ENCODE measurements at places on chromosomes 11 and 22.
A peak's percentile ranks its signal among the peaks of the same experiment; 100 is the strongest.

- DNase-seq, result no peak
Measured at GRCh38 chr22:30876221-30876751, 92.3 kb downstream of the MORC2 start.

GRCh38 chr11:34356913-34357700, 703 bp downstream of the ABTB2 start:
- DNase-seq, result peak; percentile 63

- no peak for DNase-seq
Measured at GRCh38 chr11:119739975-119740374, 11.0 kb upstream of the NECTIN1 start.

DNA sequence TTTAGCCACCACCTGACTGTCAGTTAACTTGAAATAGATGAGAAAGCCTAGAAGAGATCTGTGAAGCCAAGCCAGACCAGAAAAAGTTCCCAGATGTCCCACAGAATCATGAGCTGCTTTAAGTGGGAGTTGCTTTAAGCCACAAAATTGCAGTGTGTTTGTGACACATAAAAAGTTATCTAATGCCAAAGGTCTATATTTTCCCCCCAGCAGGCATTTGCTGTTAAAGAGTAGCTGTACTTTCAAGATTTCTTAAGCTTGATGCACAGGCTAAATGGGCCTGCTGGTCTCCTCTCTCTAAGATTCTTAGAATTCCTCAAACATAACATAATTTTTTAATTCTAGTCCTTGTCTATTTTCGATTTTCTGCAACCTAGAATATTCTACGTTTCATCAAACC, 825.7 kb downstream of the FAM181B start:
- no peak for DNase-seq

- DNase-seq, result no peak
Measured at GRCh38 chr11:64327375-64327774, 9.5 kb downstream of the PRDX5 start.

DNA sequence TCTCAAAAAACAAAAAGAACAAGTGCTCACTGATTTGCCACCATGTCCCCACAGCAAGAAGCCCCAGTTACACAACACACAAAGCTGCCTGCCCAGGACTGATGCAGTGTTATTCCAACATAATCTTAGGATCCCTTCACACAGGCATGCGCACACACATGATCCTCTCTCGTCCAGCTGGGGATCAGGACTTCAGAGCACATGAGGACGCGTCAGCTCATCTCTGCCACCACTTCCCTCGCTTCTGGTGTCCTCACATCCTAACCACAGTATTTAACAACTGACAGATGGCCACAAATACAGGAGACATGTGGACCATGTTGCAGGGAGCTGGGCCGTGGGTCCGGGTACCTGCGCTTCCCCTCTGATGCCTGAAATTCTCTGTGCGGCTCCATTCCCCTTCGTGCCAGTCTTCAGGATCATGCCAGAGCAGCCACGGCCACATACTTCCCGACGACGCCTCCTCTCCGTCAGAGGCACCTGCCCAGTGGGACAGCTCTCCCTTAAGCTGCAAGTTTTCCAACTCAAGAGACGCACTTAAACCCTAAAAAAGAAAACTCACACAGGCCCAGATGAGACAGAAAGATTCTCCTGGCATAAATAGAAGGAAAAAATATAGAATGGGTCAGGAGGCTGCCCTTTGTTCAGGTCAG, 68.3 kb downstream of the PACSIN2 start:
- no peak for DNase-seq

DNA sequence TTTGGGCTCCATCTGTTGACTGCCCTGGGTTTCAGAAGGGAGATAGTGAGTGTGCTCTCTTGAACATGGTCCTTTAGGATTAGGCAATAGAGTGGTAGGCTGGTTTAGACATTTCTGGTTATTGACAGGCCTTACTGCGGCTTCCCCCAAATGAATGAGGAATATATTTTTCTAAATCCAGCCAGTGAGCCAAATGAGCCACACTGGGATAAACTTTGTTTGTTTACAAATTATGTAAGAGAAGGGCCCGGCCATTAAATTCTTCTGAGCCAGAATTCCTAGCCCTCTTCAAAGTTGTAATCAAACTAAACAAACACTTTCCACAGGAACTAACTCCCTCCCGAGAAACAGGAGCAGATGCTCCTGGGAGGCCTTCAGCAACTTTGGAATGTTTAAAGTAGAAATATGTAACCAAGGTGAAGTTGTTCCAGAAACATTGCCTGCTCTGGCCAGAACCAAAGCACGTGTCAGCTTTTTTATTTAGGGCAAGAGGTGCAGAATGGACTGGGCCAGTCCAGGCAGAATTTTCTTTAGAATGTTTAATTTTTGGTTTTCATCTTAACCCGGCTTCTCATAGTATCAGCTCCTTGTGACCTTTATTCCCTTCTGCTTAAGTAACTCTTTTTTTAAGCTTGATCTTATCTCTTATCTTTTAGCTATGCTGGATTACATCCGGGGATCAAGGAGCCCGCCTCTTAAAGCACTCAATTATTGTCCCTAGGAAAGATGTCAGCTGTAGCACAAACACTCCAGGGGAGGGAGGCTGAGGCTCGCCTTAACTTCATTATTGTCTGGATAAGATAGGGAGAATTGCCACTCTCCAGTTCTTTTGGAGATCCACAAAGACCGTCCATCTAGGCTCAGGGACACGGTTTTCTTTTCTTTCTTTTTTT, 28.7 kb downstream of the ZNRF3 start:
- DNase-seq, result no peak

DNA sequence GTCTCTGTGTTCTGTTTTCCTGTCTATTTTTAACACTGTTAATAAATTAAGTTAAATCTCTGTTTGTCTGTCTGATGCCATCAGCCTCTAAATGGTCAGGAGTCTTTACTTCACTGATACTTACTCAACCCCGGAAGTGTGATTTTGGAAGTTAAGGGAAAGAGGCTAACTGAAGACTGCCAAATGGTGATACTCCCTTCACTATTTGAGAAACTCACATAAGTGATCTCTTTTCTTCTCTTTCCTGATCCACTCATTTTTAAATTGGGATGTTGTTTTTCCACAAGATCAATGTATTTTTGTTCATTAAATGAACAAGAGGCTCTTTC, 389 bp upstream of the CASP12 start:
- no peak for DNase-seq

DNA sequence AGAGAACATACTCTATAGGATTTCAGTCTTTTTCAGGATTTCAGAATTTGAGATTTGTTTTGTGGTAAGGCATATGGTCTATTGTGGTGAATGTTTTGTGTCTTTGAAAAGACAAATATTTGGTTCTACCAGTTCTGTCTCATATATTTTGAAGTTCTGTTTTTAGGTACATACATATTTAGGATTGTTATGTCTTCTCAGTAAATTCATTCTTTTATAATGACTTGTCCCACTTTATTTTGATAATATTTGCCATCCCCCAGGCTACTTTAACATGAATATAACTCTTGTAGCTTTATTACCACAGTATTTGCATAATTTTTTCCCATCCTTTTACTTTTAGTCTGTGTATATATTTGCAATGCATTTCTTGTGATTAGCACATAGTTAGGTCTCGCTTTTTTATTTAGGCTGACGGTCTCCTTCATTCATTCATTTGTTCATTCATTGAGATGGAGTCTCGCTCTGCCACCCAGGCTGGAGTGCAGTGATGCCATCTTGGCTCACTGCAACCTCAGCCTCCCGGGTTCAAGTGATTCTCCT, 32.1 kb downstream of the MTMR3 start:
- DNase-seq, result no peak

GRCh38 chr11:124812876-124813275, 12.7 kb upstream of the MSANTD2 start:
- DNase-seq, result no peak

DNA sequence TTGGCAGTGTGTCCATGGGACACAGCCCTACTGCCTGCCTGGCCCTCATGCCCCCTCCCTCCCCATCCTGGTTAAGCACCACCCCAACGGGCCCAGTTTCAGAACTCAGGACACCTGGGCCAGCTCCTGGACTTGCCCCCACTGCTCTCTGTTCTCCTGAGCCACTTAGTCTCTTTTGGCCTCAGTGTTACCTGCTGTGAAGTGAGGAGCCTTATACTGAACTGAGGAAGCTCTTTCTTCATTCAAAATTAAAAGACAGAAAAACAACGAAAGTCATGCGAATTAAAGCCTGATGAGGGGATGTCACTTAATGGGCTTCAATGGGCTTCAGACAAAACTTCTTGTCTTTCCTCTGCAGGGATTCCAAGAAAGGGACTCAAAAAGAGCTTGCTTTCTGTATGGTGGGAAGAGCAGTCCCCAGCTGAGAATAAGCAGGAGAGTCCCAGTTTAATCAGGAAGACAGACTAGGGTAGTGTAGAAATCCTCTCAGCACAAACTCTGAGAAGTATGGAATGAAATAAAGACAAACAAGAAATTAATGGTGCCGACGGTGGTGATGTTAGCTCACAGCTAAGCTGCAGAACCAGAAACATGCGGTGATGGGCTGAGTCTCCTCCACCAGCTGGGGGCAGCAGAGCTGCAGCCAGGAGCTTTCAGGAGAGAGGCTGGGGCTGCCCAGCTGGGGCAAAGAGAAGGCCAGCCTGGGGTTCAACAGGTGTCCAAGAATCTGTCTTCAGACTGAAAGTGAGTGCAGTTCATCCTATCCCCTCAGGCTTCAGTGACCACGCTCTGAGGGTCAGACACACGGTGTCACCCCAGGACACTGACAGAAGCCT, 101.0 kb downstream of the GGTLC2 start:
- DNase-seq, result peak; percentile 68

DNA sequence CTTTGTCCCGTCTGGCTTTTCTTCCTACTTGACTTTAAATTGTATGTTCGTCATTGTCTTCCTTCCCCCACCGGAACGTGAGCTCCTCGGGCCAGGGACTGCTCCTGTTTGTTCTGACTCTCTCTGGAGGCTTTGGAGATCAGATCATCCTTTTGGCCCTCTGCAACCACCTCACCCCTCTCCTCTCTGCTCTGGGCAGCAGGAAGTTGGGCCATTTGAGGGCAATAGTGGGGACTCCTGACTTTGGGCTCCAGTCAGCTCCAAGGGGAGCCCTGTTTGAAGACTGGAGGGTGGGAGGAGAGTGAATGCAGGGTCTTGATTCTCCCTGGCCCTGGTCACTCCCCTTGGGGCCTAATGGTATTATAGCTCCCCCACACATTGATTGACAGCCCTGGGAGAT, 186.3 kb upstream of the B3GAT1 start:
- DNase-seq, result no peak

DNA sequence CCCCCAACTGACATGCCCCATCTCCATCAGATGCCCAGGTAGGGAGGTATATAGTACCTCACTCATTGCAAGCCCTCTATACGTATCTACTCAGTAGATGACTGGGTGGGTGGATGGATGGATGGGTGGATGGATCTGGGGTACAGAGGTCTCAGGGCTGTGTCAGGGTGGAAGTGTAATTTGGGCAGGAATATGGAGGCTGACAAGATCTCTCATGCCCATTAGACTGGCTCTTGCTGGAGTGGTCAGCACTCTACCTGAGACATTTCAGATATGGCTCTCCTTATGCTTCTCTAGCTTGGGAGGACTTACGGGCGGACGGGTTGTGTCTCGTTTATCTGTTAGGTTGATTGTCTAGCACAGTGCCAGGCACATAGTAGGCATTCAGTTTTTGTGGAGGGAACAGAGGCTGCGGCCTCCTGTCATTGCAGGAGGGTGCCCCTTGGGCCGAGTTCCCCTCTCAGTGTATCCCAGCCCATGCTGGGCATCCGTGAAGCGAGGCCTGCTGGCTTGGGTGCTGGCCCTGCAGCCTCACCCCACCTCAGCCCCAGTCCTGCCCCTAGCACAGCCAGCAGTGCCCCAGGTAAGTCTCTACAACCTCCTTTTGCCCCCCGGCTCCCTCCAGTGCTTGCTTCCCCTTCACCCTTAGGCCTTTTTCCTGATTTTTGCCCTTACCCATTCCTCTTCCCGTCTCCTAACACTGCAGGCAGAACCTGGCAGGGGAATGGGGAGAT, 13.7 kb downstream of the ROBO3 start:
- no peak for DNase-seq

- DNase-seq, result no peak
Measured at GRCh38 chr11:95072948-95073347, 6.2 kb downstream of the SRSF8 start.

- no peak for DNase-seq
Measured at GRCh38 chr11:12863605-12864121, 145.5 kb upstream of the RASSF10 start.

DNA sequence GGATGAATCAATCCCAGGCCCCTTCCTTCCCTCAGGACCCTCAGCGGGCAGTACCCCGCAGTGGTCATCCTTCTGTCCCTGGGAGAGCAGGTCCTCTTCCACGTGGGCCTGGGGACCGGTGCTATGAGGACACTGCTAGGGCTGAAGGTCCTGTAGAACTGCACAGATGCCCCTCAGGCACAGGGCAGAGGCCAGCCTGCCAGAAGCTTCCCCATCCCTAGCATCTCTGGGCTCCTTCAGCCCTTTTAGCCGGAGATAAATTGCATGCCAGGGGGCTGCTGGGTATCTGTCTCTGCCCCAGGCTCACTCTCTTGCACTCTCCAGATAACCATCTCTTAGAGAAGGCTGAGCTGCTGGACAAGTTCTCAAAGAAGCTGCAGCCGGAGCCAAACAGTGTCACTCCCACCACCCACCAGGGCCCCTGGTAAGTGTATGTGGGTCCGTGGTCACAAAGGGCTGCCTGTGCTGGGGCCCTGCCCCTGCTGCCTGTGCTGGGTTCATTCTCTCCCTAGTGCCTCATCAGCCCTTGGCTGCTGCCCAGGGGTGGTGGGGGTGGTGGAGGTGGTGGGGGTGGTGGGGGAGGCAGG, 2.3 kb downstream of the ATG16L2 start:
- DNase-seq, result no peak

DNA sequence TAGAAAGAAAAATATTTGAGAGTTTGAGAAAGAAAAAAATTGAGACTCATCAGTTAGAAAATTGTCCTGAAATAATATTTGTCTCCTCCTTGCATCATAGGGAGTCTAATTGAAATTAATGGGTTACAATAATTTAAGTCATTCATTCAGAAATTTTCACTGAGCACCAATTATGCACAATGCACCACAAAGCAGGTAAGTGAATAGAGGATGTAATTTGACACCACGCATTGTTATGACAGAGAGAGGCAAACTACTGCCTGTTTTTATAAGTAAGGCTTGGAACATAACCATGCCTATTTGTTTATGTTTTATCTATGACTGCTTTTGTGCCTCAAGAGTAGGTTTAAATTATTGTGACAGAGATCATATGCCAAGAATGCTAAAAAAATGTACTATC, 537.9 kb upstream of the FAT3 start:
- no peak for DNase-seq

DNA sequence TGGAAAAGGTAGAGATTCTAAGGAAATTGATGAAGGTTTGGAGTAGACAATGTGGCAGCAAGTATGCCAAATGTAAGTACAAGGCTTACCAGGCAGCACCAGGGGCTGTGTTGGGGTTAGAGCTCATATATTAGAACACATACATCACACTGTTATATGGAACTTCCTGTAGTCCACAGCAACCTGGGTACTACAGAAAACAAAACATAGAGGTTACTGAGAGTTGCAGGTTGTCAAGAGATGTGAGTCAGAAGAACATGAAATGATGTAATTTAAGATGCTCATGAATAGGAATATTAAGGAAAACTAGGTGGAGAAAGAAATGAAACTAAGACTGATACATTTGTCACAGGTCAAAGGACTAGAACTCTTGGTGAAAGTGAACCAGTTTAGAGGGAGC, 22.0 kb downstream of the FAT3 start:
- no peak for DNase-seq

GRCh38 chr11:115420505-115420904, 83.7 kb downstream of the CADM1 start:
- no peak for DNase-seq

All from stimulated activated CD8-positive, alpha-beta memory T cell treated with anti-CD3 and anti-CD28 coated beads, Interleukin-4, amount 100 ng/mL, for 48 hours (primary cell).